ENCODE measurements at places on chromosomes 3 and 15. TPM values are rescaled to one million over a fixed set of nuclear protein-coding genes. Genes with fewer than 3 reads are reported as not detected.

Gene VPS13C
- total RNA-seq = 119 TPM

Gene RLBP1
- total RNA-seq = not detected

Gene NR2E3
- total RNA-seq = not detected

Gene DUOXA2
- not detected for total RNA-seq

Gene DAZL
- total RNA-seq = not detected

Gene ITPR1
- total RNA-seq = 79.0 TPM

Gene CPA3
- total RNA-seq = not detected

Gene DCBLD2
- total RNA-seq = 62.9 TPM

Gene ANKUB1
- not detected for total RNA-seq

Gene SPSB4
- 1.4 TPM for total RNA-seq

Gene GRM2
- total RNA-seq = under 0.01 TPM

Gene CXCR6
- total RNA-seq = not detected

Gene C3orf52
- 5.1 TPM for total RNA-seq

Gene GHSR
- not detected for total RNA-seq

Gene ERICH6
- total RNA-seq = not detected

Gene C3orf49
- not detected for total RNA-seq

Gene TNFSF10
- 4.3 TPM for total RNA-seq

Gene BUB1B
- 16.3 TPM for total RNA-seq

Gene ALDH1A2
- total RNA-seq = 13.7 TPM

Gene UCN2
- 0.13 TPM for total RNA-seq

Gene KCNH8
- total RNA-seq = not detected

Gene DUOX1
- 0.13 TPM for total RNA-seq

Gene CYP1A1
- total RNA-seq = not detected

Gene SPTBN5
- 0.22 TPM for total RNA-seq

Gene BFSP2
- not detected for total RNA-seq

Gene RTP1
- total RNA-seq = not detected

Gene SENP5
- total RNA-seq = 44.5 TPM

Gene CCDC33
- total RNA-seq = not detected

Gene TM4SF4
- 0.86 TPM for total RNA-seq

Gene CACNA1D
- 2.9 TPM for total RNA-seq

Gene CPN2
- not detected for total RNA-seq

Gene EAF2
- 0.97 TPM for total RNA-seq

Gene FEZF2
- total RNA-seq = not detected

Gene CORO2B
- 5.9 TPM for total RNA-seq

Gene EPHA3
- 0.26 TPM for total RNA-seq

Gene MEF2A
- total RNA-seq = 55.1 TPM

Gene OR4M2
- total RNA-seq = not detected

Gene STRC
- 0.32 TPM for total RNA-seq

Measured in articular chondrocyte of knee joint (primary cell).